Muscle of back (tissue), 13 donors: ENCODE measurements at places on chromosomes 16 and 17.

DNA sequence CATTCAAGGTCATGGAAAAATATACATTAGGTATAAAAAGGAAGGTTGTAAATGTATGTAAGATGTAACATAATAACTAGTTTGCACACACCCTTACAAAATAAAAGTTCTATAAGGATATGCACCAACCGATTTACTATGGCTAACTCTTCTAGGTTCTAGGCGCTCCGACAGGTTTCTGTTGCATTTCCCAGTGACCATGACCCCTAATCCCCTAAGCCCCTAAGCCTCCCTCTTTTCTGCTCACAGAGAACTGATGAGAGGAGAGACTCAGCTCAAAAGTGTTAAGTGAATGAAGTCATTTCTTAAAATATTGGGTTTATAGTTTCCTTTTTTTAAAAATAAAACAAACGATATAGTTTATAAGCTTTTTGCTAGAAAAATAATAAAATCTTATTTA is 30.0 kb upstream of the HEATR6 start:
- no peak for DNase-seq

- DNase-seq = no peak
These were observed 5.1 kb downstream of the CLEC16A start for GRCh38 chr16:10949424-10949970.

GRCh38 chr17:80198144-80198661 is 21.9 kb downstream of the SGSH start:
- peak; percentile 22 for DNase-seq

DNA sequence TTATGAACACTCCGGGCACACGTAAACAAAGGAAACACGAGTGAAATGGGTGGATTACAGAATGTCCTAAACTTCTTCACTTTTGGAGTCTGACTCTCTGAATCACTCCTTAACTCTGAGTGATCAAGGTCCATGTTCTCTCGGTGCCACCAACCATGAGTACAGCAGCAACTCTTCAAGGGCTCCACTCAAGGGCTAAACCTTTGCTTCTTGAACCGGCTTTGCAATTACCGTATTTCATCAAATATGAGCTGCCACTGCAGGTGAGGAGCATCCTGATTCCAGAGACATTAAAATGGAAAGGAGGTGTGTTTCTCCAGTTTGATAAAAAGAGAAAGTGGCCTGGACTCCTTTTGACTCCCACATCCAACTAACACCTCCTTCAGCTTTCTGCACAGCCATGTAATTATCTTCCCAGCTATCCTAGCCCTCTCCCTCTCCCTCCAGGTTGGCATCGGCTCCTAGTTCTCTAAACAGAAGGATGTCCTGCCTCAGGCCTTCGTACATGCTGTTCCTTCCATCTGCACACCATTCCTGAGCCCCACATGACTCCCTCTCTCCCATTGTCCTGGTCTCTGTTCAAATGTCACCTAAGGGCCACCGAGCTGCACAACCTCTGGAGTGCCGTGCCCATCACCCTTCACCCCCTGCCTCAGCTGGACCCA is 61.4 kb downstream of the ZDHHC7 start:
- DNase-seq = no peak

GRCh38 chr17:50328363-50329325 is 17.3 kb upstream of the XYLT2 start:
- DNase-seq = peak; percentile 44

DNA sequence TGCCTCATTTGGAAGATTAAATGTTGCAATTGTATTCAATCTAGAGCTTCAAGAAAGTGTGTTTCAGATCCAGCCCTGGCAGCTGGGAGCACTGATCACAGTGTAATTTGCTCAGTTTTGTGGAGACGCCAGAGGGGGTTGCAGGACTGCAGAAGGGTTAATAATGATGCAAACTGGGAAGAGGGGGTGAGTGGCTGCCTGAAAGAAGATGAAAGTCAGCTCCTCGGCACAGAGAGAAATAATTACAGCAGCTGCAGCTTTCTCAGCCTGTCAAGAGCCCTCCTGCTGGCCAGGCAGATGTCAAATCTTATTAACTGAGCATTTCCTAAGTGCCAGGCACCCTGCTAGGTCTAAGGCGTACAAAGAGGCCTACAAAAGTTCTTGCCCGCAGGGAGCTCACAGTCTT is 97.7 kb downstream of the ZNF18 start:
- DNase-seq = peak; percentile 77

DNA sequence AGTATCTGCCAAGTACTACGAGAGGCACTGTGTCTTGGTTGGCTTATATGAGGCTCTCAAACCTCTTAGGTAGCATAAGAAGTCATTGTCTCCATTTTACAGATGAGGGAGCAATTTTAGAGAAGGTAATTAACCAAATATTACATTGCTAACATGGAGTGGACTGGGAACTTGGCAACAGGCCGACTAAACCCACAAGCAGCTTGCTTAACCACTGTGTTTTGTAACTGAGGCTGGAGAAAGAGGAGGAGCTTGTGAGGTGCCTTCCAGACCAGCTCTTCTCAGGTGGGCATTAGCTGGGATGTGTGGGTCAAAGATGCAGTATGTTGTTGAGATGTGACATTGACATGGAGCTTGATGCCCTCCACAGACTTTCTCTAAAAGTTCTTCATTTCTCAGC is 835.6 kb upstream of the RBFOX1 start:
- no peak for DNase-seq

- no peak for DNase-seq
These were observed 10.0 kb upstream of the GAA start for GRCh38 chr17:80091376-80091775.

- DNase-seq = no peak
These were observed 30.0 kb downstream of the B9D1 start for GRCh38 chr17:19332371-19333131.

- no peak for DNase-seq
These were observed 12.4 kb downstream of the NME3 start for GRCh38 chr16:1758923-1759322.

DNA sequence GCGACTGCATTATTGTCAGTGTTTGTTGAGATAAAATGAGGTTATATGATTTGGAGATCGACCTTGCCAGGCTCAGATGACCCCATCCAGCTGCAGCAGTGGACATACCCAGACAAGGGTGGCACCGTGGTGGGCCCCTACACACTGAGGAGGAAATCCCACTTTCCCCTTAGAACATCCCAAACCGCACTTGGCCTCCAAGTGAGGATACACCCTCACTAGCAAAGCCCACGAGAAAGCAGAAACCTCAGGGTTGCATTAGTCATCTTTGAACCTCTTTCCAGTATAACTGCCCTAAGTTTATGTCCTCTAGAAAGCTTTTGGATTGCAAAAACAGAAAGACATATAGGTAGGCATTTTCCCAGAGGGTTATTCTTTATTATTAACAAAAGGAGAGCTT is 101.5 kb downstream of the CLEC16A start:
- DNase-seq = no peak

DNA sequence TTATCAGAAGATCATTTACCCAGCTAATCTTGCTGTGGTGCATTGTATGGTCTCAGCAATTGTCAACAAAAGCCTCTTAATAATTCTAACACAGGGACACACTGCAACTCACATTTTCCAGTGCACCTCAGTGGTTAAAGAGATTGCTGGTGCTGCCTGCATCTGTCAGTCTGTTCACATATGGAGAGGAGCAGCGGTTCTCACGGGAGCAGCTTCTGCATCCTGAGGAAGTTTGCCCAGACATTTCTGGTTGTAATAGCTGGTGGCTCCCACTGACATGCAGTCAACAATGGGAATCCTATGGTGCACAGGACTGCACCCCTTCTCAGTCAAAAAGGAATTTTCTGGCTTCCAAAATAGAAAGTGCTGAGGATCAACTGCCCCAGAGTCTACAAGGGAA is 7.8 kb downstream of the GGA2 start:
- no peak for DNase-seq

DNA sequence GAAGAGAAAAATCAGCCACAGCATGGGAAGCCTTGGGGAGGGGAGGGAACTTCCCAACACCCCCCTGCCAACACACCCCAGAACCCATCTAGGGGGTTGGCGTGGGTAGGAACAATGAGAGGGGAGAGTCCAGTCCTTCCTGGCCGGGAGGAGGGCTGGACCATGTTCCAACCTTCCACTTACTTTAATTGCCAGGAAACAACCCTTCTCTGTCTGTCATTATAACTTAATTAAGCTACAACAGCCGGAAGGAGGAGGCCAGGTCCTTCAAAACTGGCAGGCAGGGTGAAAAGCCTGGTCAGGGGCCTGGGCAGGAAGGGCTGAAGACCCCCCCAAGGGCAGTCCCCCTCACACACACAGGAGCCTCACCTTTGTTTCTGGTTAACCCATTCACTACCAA is 447.0 kb downstream of the SOX9 start:
- no peak for DNase-seq

GRCh38 chr16:50274326-50275097 is 8.2 kb downstream of the ADCY7 start:
- no peak for DNase-seq

DNA sequence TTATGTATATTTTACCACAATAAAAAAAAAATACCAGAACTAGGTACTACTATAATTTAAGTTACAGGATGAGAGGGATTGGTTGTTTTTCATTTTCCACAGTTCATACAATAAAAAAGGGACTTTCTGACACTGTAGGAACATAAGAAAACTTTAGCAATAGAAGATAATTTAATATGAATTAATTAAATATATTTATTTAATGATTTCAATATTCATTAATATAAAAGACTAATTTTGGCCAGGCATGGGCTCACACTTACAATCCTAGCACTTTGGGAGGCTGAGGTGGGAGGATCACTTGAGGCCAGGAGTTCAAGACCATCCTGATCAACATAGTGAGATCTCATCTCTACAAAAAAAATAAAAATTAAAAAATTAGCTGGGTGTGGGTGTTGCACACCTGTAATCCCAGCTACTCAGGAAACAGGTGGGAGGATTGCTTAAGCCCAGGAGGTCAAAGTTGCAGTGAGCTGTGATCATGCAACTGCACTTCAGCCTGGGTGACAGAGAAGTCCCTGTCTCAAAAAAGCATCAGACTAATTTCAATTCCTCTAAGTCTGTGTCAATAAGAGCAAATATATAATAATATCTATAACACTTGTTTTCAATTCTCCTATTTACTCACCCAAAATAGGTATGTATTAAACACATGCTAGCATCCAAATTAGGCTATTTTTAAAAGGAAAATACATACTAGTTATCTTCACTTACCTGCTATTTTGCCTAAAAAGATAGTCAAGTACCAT is 79.6 kb downstream of the BRIP1 start:
- DNase-seq = no peak

DNA sequence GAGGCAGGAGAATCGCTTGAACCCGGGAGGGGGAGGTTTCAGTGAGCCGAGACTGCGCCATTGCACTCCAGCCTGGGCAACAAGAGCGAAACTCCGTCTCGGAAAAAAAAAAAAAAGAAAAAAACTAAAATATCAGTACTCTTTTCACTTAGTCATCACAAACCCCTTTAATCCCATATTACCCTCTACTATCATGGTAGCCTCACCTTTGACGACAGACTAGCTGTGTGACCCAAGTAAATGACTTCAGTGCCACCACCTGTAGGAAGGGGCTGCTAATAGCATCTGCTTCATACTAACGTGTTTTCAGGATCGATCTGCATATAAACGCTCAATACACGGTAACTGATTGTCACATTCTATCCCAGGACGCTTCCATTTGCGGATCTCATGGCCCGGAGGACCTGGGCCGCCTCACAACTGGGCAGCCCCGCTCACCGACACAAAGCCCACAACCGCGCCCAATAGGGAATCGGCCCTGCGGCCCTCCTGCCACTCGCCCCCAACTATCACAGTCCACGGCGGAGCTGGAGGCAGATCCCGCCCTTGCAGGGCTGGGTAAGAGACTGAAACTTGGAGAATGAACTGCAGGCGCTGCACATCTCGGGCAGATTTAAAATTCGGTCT is 1.1 kb upstream of the ZNF263 start:
- no peak for DNase-seq

GRCh38 chr16:54284319-54284930 is 2.2 kb downstream of the IRX3 start:
- peak; percentile 63 for DNase-seq

DNA sequence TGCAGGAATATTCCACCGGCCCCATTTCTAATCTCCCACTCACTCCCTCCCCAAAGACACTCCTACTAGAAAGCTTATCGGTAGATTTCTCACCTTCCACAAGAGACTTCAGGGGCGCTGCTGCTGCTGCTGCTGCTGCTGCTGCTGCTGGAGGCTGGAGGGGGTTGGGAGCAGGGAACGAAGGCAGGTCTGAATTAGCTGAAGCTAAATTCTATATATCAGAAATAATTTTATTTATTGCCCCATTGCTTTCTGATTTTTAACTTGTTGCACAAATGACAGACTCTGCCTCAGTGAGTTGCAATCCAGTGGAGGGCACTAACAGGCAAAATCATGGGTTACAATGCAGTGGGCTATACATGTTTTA is 25.8 kb upstream of the HLF start:
- DNase-seq = peak; percentile 12

DNA sequence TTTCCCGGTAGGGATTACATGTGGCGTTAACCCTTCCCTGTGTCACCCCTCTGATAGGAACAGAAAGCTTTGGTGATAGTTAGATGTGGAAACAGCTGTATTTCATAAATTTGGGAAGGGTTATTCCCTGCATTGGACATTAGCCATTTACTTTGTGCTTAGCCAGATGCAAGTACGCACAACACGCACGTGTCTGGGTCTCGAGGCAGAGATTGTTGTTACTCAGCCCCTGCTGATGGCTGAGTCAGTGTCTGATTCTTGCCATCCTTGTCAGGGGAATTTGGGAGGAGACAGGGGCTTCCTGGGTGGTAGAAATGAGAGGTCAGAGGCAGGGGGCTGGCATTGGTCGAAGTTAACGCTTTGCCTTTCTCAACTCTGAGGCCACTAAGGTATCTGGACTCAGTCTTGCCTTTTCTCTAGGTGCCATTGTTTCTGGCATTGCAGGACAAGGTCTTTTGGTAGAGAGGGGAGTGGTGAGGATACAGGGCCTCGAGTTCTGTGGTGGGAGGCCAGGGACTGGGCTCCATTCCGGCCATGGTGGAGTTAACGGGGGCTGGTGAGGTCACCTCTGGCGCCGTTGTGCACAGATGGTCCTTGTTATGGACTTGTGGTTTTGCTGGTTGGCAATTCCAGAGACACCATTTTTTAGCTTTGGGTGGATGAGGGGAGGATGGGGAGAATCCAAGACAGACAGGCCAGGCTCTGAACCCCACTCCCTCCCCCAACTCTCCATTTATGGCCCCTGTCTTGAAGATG is 8.2 kb downstream of the MMP2 start:
- DNase-seq = peak; percentile 88

GRCh38 chr17:80955671-80956280 is 35.9 kb upstream of the CHMP6 start:
- no peak for DNase-seq

GRCh38 chr17:8965394-8966168 is at the start of gene PIK3R5:
Gene PIK3R5, minus strand, starts transcription at chr17:8965707. Its CDS starts 54,213 bp downstream, at chr17:8911494.
- no peak for DNase-seq

DNA sequence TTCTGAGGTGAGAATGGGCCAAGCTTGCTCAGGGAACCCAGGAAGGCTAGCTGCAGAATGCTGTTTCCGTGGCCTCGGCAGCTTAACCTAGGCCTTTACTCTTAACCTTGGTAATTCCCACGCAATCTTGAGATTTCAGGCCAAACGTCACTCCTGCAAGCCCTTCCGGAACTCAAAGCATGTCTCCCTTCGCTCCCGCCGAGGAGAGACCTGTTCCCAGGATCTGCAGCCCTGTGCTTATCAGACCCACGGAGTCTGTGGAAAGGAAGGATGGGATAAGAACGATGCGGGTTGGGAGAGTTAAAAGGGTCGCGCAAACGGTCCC is 524 bp upstream of the ZFP3 start:
- no peak for DNase-seq

GRCh38 chr16:88389621-88390160 is 6.9 kb downstream of the ZNF469 start:
- no peak for DNase-seq

- no peak for DNase-seq
These were observed 8.6 kb downstream of the IGSF6 start for GRCh38 chr16:21643785-21644184.
